ENCODE measurements at places on chromosomes 5 and 9.

GRCh38 chr9:132003896-132004295 lies 75.8 kb downstream of the MED27 start:
- DNase-seq, result no peak

DNA sequence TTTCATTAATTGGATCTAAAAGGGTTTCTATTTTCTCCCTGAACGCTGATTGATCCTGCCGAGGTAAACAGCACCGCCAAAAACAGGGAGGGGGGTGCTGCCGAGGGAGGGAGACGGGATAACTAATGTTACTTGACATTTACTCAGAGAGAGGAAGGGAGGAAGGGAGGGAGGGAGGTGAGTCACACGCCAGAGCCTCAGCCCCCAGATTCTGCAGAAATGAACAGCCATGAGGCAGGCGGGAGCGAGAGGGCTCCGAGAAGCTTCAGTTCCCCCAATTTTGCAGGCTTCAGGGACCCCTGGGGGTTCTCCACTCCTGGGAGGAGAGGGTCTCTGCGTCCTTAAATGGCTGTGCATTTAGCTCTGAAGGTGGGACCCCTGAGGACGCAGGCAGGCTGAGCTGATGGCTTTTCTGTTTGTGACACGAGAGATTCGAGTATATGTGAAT lies 59.1 kb upstream of the IER5L start:
- DNase-seq, result peak; percentile 68

DNA sequence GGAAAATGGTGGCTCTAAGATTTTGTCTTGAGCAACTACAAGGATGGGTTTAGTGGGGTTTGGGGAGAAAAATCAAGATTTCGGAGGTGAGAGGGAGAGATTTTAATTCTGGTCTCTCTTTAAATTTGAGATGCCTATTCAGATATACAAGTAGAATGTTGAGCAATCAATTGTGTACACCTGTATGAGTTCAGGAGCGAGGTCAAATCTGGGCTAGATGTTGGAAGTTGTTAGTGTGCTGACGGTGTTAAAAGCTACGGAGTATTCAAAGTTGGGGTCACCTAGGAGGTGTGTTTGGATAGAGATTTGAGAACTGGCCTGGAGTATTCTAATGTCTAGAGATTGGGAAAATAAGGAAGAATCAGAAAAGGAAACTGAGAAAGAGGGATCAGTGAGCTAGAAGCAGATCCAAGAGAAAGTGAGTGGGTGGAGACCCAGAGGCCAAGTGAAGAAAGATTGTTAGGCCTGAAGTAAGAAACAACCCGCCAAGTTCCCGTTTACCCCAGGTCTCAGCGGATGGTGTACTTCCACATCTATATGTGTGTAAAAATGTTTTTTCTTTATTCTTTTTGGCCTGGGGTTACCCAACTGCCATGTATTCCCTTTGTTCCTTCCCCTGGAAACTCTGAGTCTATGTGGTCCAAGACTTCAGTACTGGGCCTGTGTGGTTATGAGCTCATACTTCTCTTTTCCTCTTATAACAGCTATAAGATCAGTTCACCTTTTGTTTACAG lies 11.9 kb upstream of the ARHGAP26 start:
- no peak for DNase-seq

GRCh38 chr9:117095081-117095480 lies 319.8 kb downstream of the ASTN2 start:
- DNase-seq, result peak; percentile 79

DNA sequence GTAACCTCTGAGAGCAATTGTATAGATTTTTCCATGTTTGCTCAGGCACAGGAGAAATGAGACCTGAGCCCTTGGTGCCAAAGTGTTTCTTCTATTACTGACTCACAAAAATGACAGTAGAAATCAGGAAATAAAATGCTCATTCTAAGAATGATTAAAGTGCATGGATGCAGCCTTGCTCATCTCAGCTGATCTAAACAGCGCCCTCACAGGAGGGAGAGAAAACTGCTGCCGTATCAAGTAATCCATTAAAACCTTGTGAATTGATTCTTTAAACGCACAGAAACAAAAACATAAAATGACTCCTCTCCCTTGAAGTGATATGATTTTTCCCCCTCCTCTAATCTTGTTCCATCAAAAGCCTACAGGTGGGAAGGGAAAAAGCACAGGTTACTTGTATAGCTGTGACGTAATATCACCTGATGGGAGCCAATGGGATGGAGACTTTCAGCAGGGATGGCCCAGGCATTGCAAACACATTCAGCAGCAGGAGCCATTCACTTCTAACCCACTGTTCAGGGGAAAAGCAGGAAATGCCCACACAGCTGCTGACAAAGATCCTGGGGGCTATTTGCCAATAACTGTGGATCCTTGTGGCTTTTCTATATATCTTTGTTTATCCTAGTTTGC lies 76.7 kb downstream of the PLCXD3 start:
- peak; percentile 4 for DNase-seq
